Glutamatergic neuron (in vitro differentiated cells): ENCODE measurements at places on chromosomes 13 and 19. TPM values are rescaled to one million over a fixed set of nuclear protein-coding genes. Genes with fewer than 3 reads are reported as not detected.

ZNF665 gene
- 1.1 TPM for total RNA-seq

PPM1N gene
- total RNA-seq: 6.6 TPM

CYP4F12 gene
- not detected for total RNA-seq

PBX4 gene
- total RNA-seq: 56.1 TPM

ZNF729 gene
- total RNA-seq: not detected

ICAM1 gene
- not detected for total RNA-seq

MATK gene
- total RNA-seq: not detected

BEST2 gene
- total RNA-seq: not detected

PCDH20 gene
- total RNA-seq: 0.64 TPM

ZNF575 gene
- 2.0 TPM for total RNA-seq

RAB4B gene
- 43.2 TPM for total RNA-seq

PRSS57 gene
- total RNA-seq: 0.78 TPM

CDX2 gene
- 1.1 TPM for total RNA-seq

LYPD3 gene
- total RNA-seq: 0.56 TPM

PSG3 gene
- not detected for total RNA-seq
